ENCODE measurements at places on chromosomes 11 and 22. TPM values are rescaled to one million over a fixed set of nuclear protein-coding genes. Genes with fewer than 3 reads are reported as not detected.

The MFRP gene
- not detected for total RNA-seq

The NDUFV1 gene
- total RNA-seq = 360 TPM

The GRM5 gene
- total RNA-seq = not detected

The PAX6 gene
- total RNA-seq = not detected

- H3K27ac ChIP-seq = no peak overlapping the region
- DNase-seq = no peak
- H3K27me3 ChIP-seq = no peaks in the 10 kb centered on the region
- peaks cover 22% of the 10 kb centered on the region for H3K36me3 ChIP-seq
- peaks cover 20% of the 10 kb centered on the region for H3K4me1 ChIP-seq
- no peak overlapping the region for H3K4me3 ChIP-seq
Measured at GRCh38 chr11:65448074-65448417, 25.4 kb downstream of the NEAT1 start.

GRCh38 chr11:22162756-22163155 is 30.1 kb upstream of the ANO5 start:
- H3K27ac ChIP-seq = no peak overlapping the region
- no peaks in the 10 kb centered on the region for H3K27me3 ChIP-seq
- DNase-seq = no peak
- H3K4me1 ChIP-seq = peaks cover 2% of the 10 kb centered on the region
- no peak overlapping the region for H3K4me3 ChIP-seq

DNA sequence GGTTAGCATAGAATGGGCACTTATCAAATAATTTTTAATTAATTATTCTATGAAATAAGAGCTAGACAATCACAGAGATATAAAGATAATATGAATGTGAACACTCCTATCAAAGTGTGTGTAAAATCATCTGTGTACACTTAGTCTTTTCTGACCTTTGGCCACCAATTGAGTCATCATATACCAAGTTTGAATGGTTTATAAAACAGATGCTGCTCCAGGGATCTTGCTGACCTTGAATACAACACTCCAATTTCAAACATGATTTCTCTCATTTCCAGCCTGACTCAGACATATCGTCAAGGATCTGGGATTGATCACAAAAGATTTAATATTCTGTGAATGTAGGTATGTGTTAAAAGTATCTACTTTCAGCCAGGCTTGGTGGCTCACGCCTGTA is 2.9 kb upstream of the OR51V1 start:
- H3K4me1 ChIP-seq = no peaks in the 10 kb centered on the region
- no peak overlapping the region for H3K4me3 ChIP-seq
- H3K27ac ChIP-seq = no peak overlapping the region

DNA sequence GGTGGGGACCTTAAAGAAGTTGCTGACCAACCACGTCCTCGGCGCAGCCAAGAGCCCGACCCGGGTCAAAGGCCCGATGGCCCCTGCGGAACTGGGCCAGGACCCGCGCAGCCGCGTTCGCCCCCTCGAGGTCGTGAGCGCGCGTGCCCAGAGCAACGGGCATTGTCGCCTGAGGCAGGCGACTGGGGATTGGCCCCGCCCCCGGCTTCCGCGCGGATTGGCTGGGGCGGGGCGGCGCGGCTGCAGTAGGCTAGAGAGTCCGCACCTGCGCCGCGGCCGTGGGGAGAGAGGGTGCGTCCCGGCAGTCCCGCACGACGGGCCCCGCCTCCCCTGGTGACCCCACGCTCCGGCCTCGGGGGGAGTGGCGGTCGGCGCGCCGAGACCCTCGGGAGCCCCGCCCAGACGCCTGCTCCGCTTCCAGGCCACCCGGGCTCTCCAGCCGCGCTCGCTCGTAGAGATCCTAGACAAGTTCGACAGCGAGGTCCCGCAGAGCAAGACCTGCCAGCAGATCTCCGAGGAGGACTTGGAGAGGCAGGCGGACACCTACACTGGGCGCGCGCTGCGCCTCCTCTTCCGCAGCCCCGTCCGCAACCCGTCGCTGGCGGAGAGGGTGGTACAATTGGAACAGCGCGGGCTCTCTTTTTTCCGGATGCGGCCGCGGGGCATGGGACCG is 8.3 kb upstream of the PPIL2 start:
- H3K27me3 ChIP-seq = no peaks in the 10 kb centered on the region
- H3K36me3 ChIP-seq = no peaks in the 10 kb centered on the region
- peak overlapping the region; percentile 28 for H3K27ac ChIP-seq
- H3K4me3 ChIP-seq = peak overlapping the region; percentile 70
- peaks cover 21% of the 10 kb centered on the region for H3K4me1 ChIP-seq

- no peaks in the 10 kb centered on the region for H3K36me3 ChIP-seq
Measured at GRCh38 chr11:1327064-1327460, 17.6 kb upstream of the TOLLIP start.

DNA sequence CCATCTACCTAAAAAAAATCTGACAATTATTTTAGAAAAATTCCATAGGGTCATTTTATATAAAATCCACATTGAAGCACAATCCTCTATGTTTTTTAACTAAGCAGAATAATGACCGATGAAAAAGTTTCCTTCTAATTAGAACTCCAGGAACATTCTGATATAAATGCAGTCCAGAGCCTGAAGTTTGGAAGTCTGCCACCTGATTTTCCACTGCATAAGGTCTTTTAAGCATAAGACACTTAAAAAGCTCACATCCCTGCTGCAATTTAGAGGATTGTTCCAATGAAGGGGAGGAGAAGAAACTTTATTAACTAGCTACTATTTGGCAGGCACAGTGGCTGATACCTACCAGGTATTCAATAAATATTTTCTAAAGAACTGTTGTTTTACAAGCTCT is 570.3 kb upstream of the ANO5 start:
- H3K36me3 ChIP-seq = no peaks in the 10 kb centered on the region
- no peak overlapping the region for H3K4me3 ChIP-seq
- no peaks in the 10 kb centered on the region for H3K27me3 ChIP-seq
- H3K4me1 ChIP-seq = no peaks in the 10 kb centered on the region

DNA sequence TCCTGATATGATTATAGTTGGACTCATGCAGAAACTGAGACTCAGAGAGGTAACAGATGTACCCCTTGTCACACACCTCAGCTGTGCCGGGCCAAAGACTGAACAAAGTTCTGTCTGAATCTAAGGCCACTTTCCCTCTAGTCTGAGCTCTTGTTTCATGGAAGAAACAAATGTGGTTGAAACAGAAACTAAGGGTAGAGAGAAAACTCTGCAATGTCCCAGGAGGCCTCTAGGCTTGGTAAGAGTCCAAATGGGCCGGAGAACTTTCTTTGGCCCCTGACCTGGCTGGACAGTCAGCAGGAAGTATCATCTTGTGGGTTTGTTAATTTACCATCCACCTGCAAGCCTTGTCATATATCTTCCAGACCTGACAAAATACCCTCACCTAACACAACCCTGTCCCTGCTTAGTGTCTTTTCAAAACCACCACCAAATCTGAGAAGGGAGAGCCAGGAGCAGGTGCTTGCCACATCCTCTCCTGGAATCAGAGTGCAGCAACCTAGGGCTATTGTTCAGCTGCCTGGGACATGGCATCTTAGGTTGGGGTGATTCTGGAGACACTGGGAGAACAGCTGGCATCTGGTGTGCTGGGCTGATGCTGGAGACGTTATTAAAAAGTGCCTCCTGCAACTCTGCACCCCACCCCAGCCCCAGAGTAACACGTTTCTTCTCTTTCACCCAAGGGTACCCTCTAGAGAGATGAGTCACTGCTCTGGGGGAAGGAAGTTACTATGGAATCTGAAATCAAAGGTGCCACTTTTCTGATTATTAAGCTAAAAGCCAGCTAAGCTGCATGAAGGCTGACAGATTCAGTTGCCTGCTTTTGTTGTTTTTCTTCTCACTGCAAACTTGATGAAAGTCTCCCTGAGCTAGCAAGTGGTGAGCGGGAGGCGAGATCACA is 126.3 kb upstream of the TIMP3 start:
- H3K4me1 ChIP-seq = no peaks in the 10 kb centered on the region
- H3K27ac ChIP-seq = no peak overlapping the region
- no peak overlapping the region for H3K4me3 ChIP-seq
- no peaks in the 10 kb centered on the region for H3K36me3 ChIP-seq
- no peaks in the 10 kb centered on the region for H3K27me3 ChIP-seq

DNA sequence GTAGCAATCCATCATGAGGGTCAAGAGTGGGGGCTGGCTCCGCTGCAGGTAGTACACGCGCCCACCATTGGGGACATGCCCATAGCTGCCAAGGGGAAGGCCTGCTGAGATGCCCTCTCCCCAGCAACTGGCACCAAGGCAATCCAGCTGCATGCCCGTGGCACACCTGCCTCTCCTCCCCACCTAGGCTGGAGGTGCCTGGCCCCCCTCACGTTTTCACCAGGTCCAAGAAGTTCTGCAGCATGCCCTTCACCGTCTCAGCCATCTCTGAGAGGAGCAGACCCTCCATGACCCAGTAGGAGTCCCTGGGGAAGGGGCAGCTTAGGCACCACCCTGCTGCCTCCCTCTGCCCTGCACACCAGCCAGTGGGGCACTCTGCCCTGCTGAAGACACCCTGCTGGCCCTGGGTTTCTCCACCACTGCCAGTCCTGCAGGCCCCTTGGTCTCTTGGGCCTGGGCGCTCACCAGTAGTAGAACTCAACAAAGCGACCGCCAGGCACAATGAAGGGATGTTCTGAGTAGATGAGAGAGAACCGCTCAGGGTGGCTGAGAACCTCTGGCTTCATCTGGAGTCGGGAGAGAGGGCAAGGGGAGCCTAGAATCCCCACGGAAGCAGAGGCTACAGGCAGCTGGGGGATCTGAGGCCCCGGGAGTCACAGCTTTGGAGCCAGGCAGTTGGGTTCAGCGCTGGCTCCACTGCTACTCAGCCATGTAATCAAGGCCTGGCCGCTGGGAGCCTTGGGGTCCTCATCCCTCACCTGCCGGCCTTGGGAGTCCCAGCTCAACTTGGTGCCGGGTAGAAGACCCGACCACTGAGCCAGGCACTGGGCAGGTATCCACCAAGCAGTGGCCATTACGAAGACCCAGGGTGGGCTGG is 17.8 kb downstream of the TREH start:
- no peaks in the 10 kb centered on the region for H3K27me3 ChIP-seq
- H3K4me1 ChIP-seq = peaks cover 8% of the 10 kb centered on the region
- H3K4me3 ChIP-seq = no peak overlapping the region

- no peaks in the 10 kb centered on the region for H3K36me3 ChIP-seq
- no peaks in the 10 kb centered on the region for H3K27me3 ChIP-seq
- H3K4me3 ChIP-seq = no peak within 1 kb of the TSS
- no peak within 1 kb of the TSS for H3K27ac ChIP-seq
- no peaks in the 10 kb centered on the region for H3K4me1 ChIP-seq
- no peak for DNase-seq
Measured at GRCh38 chr11:5226732-5227310, at the start of gene HBB. Gene HBB (minus strand): TSS chr11:5227071. CDS start chr11:5227021, 50 bp downstream.

Data from natural killer cell (primary cell).